ENCODE measurements at places on chromosomes 4 and X. TPM values are rescaled to one million over a fixed set of nuclear protein-coding genes. Genes with fewer than 3 reads are reported as not detected.

GRCh38 chr4:173879509-173879908 is 349.5 kb upstream of the HAND2 start:
- DNase-seq, result no peak

GRCh38 chr4:56197387-56197786 is 189.9 kb downstream of the AASDH start:
- DNase-seq, result no peak

DNA sequence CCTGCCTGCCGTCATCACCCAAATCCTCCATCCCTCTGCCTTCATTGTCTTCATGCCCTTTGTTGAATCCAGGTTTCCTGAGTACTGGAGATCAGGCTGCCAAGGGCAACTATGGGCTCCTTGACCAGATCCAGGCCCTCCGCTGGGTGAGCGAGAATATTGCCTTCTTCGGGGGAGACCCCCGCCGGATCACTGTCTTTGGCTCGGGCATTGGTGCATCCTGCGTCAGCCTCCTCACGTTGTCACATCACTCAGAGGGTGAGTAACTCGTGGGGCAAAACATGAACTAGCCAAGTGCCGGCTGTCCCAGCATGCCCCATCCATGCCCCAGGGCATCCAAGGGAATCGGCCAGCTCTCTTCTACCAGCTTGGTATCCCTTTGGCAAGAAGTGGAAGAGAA is 19.4 kb downstream of the NLGN3 start:
- no peak for DNase-seq

Gene UGT2A1
- total RNA-seq, result not detected

DNA sequence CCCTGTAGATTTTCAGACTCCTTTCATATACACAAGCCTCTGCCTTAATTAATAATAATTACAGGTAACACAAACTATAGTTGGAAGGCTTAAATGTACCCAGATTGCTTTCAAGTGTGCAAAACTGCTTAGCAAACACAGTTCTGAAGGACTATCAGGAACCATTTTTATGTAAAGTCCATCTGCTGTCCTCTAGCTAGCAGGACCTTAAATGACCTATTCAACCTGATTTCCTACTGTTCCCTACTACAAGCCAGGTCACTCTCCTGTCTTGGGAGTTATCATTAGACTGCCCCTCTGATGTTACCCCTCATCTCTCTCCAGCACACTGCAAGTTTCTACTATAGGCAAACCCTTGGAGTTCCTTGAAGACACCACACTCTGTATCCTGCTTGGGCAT is 157.3 kb downstream of the GBA3 start:
- DNase-seq, result no peak

GRCh38 chr4:17876943-17877342 is 66.2 kb downstream of the NCAPG start:
- DNase-seq, result no peak

Measured in Peyer's patch (tissue), 4 donors.